ENCODE measurements at places on chromosomes 5 and 9.

GRCh38 chr5:19369048-19369447 is 619.0 kb downstream of the CDH18 start:
- no peak for DNase-seq

DNA sequence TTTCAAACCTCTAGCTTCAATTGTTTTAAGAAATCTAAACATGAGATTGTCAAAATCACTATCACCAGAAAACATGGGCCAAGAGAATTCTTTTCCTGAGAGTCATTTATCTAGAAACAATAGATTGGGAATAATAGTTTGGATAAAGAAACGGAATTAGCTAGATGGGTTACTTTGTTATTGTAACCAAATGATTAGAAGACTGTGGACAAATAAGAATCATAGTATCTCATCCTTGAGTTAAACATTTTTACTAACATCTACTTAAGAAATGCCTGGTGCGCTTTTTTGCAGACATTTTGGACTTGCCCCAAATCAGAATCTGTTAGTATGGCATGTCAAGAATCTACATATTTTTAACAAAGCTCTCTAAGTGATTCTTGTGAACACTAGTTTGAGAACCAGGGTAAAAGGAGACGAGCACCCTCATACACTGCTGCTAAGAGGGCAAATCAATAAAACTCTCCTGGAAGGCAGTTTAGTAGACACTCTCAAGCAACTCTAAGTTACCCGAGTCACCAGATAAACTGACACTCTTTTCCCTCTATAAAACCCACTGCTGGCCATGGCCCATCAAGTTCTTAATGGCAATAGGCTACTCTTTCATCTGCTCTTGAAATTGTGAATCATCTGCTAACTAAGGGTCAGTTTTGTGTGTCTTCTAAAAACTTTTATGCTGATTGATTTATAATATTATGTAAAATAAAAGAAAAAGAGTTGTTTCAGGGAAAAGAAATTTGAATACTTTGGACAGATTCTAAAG is 39.1 kb downstream of the TPD52L3 start:
- DNase-seq = no peak

GRCh38 chr5:73625372-73625943 is 538 bp upstream of the ARHGEF28 start:
- no peak for DNase-seq

DNA sequence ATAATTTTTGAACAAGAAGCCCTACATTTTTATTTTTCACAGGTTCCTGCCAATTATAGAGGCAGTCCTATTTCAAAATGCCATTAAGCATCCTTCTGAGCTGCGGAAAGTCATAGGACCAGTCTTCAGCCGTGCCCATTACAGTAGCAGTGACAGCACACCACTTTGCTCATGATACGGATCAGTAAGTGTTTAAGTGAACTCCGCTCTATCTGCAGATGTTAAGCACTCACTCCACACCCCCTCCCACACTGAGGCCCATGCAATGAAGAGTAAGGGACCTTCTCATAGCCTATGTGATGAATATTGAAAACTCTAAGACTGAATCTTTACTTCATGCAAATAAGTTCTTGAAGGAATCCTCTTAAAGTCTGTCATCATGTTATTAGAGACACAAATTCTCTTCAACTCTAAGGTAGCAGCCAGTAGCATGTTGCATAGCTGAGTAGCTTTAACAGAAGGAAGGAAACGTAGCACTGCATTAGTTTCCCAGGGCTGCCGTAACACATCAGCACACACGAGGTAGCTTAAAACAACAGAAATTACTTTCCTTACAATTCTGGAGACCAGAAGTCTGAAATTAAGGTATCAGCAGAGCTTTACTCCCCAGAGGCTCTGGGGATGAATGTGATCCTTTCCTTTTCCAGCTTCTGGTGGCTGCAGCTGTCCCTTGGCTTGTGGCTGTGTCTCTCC is 20.3 kb upstream of the TAF11L2 start:
- no peak for DNase-seq

DNA sequence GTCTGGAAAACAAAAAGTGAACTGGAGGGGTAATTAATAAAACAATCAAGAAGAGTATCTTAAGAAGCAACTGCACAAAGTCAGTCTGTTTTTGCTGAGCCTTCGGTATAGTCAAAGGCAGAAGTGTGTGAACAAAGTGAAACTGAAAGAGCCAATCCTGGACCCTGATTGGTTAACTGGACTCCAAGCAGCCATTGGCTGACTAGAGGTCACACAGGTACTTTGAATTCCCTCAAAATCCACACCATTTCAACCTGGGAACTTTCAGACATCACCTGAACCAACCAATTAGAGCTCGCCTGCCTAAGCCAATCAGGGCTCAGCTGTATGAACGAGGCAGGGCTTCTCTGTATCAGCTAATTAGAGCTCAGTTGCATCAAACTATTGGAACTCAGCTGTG is 286.7 kb downstream of the TLE4 start:
- no peak for DNase-seq

DNA sequence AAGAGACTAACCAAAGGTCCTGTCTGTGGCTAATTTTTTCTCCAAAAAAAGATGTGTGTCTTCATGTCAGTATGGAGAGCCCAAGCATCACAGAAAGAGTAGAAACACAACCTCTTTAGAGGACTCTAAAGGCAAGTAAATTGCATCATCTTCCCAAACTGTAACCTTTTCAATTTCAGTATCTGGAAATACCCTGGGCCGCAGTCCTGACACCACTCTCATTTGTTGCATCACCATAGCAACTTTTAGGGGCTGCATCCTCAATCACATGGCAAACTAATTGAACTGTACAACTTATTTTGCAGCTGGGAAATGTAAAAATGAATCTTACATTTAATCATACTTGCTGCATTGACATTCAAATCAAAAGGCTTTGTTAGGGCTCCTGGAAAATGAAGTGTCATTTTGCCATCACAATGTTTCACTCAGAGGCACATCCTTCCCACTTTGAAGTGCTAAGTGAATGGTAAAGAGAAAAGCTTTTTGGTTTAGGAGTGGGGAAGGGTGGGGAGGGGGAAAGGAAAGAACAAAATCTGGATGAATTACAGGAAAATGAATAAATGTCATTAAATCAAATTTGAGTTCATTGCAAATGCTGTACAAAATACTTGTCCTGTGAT is 60.6 kb upstream of the GRIA1 start:
- DNase-seq = no peak

GRCh38 chr5:105878402-105878801 is 1792.3 kb downstream of the EFNA5 start:
- DNase-seq = no peak

DNA sequence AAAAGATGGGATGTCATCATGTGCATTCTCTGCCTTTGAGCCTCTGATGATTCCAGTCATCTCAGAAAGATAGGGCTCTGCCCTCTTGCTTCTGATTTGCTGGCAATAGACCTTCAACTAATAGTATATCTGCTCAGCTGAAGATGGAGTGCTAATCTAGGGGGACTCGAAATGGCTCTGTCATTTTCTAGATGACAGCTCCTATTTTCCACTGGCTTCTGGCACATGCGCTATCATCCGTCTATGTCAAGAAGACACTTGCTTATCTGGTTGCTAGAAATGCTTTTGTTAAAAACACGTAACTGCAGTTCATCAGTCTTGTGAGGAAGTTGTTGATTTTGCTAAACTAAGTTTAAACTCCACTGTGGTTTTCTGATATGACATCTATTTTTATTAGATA is 265.5 kb upstream of the ZNF608 start:
- no peak for DNase-seq

DNA sequence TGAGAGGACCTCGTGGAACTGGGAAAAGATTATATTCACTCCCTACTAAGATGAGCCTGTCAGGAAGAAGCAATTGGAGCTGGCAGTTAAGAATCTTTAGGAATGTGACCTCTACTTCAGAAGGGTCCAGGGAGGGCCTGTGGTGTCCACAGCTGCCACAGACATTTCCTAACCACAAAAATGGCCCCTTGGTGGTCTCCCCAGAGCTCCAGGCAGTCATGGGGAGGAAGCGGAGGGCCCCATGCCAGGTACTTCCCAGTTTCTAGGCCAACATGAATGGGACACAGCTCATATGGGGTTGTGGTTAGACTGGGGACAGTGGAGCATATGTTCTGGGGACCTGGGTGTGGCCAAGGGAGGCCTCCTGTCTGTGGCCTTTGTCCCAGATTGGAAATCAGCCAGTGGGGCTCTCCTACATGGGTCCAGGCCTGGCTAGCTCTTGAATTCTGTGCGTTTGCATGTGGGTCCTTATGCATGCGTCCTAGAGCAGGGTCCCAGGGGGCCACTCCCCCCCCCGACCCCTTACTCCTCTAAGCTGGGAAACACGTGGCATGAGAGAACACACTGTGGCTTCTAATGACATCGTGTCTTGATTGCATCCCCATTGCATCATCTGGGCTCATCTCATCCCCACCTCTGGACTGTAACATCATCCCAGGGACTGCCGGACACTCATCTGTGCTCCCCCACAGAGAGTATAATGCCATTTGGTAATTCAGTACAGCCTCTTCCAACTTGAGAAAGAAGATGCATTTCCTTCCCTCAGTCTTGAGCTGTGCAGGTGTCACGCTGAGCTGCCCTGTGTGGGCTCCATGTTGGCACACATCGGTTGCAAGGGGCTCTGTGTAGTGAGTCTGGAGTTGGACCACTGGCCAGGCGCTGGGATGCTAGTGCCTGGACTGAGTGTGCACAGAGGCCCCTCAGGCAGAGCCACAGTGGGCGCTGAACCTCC is 31.3 kb downstream of the IRF1 start:
- no peak for DNase-seq

- no peak for DNase-seq
Measured at GRCh38 chr5:135377751-135378680, 21.0 kb downstream of the MACROH2A1 start.

- DNase-seq = no peak
Measured at GRCh38 chr9:87859137-87859536, 23.5 kb upstream of the SPATA31E1 start.

- no peak for DNase-seq
Measured at GRCh38 chr5:135449644-135450043, 2.5 kb upstream of the DCANP1 start.

DNA sequence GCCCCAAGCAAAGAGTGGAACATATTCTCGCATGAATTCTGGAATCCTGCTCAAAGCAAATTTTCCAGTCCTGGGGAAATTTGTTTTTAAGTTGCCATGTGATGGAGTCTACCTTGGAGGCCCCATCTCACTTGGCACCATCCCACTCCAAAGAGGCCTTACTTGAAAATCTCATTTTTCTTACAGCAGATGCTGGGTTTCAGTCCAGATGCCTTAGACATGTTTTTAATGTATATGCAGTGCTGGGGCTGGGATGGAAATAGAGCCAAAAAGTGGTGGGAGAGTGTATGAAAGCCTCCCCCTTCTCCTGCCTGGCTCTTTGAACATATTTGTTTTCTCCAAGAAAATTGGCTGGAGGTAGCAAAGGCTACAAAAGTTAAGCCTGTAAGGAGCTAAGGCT is 493.7 kb downstream of the ENC1 start:
- no peak for DNase-seq

- DNase-seq = no peak
Measured at GRCh38 chr9:4743131-4743875, 2.3 kb upstream of the AK3 start.

DNA sequence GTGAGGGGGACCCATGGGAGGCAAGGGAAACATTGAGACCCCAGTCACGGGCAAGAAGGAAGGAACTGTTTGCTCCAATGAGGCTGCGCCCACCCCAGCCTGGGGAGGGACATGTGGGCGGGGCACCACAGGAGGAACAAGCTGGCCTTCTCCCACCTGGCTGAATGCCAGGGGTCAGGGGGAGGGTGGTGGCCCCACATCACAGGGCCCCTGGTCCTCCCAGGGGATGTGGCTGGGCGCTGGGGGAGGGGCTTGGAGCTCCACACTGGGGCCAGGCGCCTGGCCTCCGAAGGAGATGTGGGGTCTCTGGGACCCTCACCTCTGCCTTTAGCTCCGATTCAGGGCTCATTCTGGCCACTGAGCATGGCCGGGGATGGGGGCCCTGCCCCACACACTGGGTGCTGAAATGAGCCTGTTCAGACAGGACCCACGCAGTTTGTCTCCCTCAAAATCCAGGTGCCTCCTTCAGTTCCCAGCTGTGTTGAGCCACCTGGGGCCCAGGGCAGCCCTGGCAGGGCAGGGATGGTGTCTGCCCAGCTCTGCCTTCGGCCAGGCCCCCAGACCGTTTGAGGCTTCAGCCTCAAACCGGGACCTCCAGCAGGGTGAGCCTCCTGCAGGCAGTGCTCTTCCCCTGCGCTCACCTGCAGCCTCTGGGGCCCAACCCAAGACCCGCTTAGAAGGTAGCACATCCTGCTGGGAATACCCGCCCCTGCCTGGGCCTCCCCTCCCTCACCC is 33.2 kb upstream of the NOTCH1 start:
- DNase-seq = no peak

GRCh38 chr9:106934442-106935238 is 71.7 kb downstream of the ZNF462 start:
- no peak for DNase-seq

- DNase-seq = no peak
Measured at GRCh38 chr5:125310749-125311148, 564.3 kb upstream of the ZNF608 start.

- DNase-seq = no peak
Measured at GRCh38 chr5:156356238-156356637, 29.3 kb downstream of the SGCD start.

DNA sequence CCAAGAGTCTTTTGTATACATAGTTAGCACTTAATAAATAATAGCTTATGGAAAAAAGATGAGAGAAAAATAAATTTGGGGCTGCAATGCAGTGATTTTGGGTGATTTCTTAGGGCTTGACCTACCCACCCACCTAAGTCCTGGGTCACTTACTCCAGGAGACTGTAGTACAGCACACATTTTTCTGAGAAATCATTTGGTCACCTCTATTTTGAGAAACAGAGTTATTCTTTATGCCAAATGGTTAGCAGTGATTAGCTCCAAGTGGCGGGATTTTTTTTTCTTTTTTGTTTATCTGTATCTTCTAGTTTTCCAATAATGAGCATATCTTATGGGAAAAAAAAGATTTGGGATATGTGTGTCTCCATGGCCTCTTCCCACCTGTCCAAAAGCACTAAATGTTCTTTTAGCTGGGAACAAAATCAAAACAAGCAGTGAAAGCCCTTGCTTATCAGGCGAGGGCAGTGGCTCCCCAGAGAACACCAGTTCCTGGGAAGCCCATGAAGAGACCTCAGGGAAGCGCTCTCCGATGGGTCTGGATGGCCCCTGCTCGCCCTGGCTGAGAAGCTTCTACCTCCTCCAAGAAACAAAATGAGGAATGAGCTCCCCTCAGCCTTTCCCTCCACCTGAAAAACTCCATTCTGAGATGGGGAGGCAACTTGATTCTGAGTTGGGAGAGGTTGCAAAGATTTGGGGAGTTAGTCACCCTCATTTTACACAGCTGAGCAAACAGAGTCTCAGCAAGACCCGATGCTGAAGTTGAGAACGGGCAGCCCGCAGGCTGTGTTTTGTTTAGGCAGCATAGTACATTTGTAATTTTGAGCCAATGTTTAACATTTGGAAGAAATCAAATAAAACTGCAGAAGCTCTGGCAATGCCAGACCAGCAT is 69.9 kb downstream of the CYFIP2 start:
- no peak for DNase-seq

DNA sequence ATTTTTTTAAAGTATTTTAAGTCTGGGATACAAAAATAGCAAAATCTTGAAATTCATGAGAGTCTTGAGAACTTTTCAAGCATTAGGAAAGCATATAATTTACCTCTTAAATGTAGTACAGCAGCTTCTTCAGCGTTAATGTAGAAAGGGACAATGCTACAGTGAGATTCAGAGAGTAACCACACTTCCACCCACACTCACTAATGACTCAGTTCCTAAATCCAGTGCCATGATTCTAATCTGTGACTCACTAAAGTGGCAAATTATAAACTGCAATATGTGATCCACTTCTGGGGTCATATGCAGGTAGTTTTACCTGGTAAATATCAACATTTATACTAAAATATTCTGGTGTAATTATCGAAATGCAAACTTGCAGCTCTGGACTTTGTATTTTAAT is 434.5 kb upstream of the TUSC1 start:
- DNase-seq = no peak

Data from head of caudate nucleus (tissue), 42 donors.